ENCODE measurements at places on chromosomes 11 and 22.

- DNase-seq: no peak
These were observed 224.1 kb downstream of the SNX19 start for GRCh38 chr11:130692220-130692619.

GRCh38 chr22:37326726-37327125 lies 44.4 kb downstream of the CYTH4 start:
- no peak for DNase-seq

DNA sequence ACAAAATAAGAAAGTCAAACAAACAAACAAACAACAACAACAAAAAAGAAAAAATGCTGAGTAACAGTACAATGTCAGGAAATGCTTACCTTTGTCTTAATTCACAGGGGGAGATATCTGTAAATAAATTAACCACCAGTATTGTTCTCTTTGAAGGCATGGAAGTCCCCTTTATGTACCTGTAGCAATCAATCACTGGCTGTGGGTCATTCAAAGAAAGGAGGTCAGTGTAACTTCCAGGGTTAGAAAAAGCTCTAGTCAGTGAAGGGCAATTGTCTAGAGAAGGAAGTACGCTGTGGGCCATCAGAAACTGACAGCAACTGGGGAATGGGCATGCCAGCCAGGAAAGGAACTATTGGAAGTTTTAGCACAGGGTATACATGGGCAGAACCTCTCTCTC lies 121.5 kb upstream of the LUZP2 start:
- DNase-seq: no peak

GRCh38 chr11:125073616-125074483 lies 10.7 kb downstream of the SLC37A2 start:
- no peak for DNase-seq

GRCh38 chr11:3893311-3893710 lies 37.8 kb downstream of the STIM1 start:
- DNase-seq: no peak

- no peak for DNase-seq
These were observed 33.0 kb downstream of the FAM168A start for GRCh38 chr11:73564903-73565302.

- DNase-seq: no peak
These were observed 975 bp upstream of the MDK start for GRCh38 chr11:46380340-46381047.

- DNase-seq: no peak
These were observed 8.9 kb downstream of the HPS4 start for GRCh38 chr22:26474682-26475081.

DNA sequence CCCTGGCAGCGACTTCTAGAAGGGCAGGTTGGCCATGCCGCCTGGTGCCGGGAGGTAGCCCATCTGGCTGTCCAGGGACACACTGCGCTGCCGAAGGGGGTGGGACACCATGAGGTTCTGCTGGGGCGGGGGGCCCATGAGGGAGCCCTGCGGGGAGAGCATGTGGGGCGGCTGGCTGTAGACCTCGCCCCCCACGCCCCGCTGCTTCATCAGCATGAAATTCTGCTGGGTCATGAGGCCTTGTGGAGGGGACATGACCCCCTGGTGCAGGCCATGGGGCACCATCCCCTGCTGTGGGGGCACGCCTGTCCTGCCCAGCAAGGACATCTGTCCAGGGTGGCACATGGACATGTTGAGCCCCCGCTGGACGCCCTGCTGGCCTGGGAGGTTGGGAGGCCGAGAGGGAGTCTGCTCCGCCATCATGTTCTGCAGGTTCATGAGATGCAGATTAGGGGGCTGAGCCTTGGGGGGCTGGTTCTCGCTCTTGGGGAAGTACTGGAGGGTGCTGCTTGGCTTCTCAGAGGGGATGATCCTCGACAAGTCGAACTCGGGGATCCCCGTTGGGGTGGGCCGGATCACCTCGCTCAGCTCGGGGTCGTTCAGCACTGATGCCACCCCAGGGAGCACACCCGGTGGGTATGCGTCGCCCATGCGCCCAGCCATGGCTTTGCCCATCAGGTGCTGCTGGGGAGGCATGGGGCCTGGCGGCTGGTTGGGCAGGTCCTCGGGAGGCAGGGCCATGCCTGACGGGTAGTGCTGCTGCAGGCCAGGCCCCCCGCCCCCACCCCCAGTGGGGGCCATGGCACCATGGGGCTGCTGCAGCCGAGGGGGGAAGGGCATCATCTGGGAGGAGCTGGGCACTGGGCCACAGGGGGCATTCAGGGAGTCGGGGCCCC lies 15.0 kb downstream of the CXCR5 start:
- DNase-seq: no peak

DNA sequence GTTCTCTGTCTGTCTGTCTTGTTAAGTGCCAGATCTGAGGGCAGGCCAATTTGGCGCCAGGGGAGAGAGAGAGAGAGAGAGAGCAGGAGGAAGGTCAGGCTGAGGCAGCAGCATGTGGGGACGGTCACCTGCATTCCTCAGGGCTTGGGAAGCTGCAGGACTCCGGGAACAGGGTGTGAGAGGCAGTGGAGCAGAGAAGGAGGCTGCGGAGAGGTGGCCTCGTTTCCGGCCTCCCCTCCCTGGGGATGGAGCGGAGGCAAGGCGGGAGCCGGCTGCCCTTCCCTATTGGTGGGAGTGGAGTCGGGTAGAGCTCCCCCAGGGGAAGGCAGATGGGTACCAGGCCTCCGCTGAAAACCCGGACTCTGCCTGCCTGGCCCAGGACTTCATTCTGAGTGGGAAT lies 9.7 kb downstream of the CLMP start:
- no peak for DNase-seq

- no peak for DNase-seq
These were observed 50.9 kb downstream of the THAP12 start for GRCh38 chr11:76329983-76330382.

DNA sequence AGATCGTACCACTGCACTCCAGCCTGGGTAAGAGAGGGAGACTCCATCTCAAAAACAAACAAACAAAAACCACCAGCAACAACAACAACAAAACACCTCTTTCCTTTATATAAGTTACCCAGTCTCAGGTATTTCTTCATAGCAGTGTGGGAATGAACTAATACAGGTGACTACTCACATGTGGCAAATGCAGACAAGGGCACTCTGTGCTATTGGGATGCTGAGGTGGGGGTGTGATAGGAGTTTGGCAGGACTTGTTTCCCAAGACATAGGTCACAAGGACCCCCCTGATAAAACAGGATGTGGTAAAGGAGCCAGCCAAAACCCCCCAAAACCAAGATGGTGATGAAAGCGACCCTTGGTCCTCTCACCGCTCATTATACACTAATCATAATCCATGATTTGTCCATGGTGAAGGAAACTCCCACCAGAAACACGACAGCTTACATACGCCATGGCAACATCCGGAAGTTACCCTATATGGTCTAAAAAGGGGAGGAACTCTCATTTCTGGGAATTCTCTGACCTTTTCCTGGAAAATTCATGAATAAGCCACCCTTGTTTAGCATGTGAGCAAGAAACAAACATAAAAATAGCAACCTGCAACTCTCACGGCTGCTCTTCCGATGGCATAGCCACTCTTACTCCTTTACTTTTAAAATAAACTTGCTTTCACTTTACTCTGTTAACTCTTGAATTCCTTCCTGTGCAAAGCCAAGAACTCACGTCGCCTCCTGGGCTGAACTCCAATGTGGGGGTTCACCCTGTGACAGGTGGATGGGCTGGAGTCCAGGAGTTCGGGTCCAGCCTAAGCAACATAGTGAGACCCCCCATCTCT lies 18.8 kb upstream of the INCENP start:
- DNase-seq: no peak

GRCh38 chr11:17988465-17988864 lies 24.4 kb downstream of the SERGEF start:
- no peak for DNase-seq

- DNase-seq: no peak
These were observed 6.3 kb downstream of the PC start for GRCh38 chr11:66951927-66952337.

DNA sequence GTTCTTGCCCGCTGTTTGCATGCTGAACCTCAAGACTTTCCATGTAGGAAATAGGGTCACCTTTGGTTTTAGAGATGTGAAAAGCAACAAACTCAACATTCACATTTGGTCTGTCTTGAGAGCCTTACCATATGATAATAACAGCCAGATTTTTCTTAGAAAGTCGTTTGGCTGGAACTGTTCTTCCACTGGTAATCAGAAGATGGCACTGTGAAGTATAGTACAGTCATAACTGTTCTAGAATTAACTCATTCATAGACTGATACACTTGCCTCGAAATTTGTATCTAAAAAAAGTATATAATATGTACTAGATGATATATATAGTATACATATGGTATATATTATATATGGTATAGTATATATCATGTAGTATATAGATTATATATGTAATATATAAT lies 12.3 kb downstream of the LUZP2 start:
- no peak for DNase-seq

GRCh38 chr11:4072668-4073285 lies 21.8 kb upstream of the RRM1 start:
- peak; percentile 23 for DNase-seq

- DNase-seq: no peak
These were observed 907.5 kb upstream of the CCDC90B start for GRCh38 chr11:84193706-84194105.

- DNase-seq: no peak
These were observed 87.2 kb upstream of the PITPNB start for GRCh38 chr22:28006271-28006670.

DNA sequence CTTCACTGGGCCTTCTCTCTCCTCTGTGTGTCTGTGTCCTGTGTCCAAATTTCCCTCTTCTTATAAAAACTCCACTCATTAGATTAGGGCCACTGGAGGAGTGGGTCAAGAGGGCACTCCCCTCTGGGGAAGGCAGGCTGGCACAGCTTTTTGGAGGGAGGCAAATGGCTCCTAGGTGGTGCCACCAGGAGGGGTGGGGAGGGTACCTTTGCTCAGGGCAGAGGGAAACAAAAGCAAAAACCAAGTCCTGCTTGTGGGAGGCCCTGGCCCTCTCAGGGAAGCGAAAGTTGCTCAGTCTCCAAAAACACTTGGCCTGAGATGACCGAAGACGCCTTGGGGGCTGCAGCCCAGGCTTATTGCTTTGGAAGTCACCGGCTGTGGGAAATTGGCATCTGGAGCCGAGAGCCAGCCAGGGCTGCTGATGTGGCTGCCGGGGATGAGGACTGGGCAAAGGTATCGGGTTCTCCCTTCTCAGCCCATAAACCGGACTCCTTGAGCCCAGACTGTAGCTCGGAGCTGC lies 48.2 kb upstream of the ANO1 start:
- DNase-seq: no peak

DNA sequence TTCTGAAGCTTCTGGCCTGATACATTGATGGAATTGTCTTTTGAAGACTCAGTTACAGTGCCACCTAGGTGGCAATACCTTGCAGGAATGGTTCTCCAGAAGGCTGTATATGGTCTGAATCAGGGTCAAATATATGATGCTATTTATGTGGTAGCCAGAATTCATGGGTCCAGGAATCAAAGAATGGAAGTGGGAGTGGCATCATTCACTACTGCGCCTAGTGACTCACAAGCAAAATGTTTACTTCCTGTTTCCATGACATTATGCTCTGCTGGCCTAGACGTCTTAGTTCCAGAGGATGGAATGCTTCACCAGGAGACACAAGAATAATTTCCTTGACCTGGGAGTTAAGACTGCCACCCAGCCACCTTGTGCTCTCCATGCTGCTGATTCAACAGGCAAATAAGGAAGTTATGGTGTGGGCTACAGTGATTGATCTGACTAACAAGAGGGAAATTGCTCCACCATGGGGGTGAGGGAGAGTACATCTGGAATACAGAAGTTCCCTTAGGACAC lies 491.8 kb downstream of the ETS1 start:
- no peak for DNase-seq

GRCh38 chr11:3671334-3672254 lies at the start of gene CHRNA10:
CHRNA10 (minus strand) TSS chr11:3671384; CDS start chr11:3671312, 72 bp downstream.
- no peak for DNase-seq

DNA sequence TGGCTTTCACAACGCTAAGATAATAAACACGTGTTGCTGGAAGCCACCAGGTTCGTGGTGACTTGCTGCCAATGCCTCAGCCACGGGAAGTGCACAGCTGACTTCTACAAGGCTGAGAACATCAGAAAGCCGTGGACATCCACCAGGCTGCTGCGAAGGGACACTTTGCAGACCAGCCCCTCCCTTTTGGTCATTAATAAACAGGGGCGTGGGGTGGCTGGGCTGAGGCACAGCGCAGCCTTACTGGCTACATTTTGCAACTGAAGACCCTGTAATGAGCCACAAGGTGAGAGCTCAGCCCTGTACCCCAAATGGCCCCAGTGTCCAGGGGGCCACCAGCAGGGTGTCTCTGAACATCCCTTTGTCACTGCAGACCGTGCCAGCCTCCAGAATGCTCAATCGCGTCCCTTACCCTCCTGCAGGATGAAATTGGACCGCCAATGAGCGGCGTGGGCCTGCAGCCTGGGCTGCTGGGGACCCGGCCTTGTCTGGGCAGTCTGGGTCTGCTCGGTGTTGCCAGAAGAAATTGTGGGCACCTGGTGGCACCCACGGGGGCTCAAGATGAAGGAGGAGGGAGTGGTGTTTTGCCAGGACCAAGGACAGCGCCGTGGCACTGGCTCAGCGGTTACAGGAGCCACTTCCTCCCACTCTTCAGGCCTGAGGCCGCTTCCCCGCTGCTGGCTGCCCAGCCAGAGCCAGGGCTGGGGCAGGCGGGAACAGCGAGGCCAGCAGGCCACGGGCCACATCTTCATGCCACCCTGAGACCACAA lies 181.9 kb downstream of the CTTN start:
- no peak for DNase-seq

DNA sequence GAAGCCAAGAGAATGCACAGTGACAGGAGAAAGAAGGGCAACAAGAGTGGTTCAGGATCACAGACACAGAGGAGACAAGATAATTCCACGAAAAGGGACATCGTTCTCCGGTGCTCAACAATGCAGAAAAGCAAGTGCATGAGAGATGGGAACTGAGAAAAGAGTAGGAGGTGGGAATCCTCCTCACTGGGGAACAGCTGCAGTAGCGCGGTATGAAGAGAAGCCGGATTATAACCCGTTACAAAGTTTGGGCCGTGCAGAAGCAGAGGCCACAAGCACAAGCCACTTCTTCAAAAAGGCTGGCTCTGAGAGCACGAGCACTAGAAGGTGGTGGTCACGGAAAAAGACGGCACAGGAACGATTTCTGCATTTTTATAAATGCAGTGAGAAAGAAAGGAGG lies 114.2 kb upstream of the BID start:
- no peak for DNase-seq

- no peak for DNase-seq
These were observed 1.8 kb upstream of the VSTM5 start for GRCh38 chr11:93852242-93852641.
